Stimulated activated CD8-positive, alpha-beta memory T cell treated with anti-CD3 and anti-CD28 coated beads, Interleukin-4, amount 100 ng/mL, for 1 hour (primary cell): ENCODE measurements at places on chromosomes 3 and 15.
A peak's percentile ranks its signal among the peaks of the same experiment; 100 is the strongest.

- no peak for DNase-seq
Measured at GRCh38 chr15:79190093-79190492, 92.4 kb upstream of the ANKRD34C start.

DNA sequence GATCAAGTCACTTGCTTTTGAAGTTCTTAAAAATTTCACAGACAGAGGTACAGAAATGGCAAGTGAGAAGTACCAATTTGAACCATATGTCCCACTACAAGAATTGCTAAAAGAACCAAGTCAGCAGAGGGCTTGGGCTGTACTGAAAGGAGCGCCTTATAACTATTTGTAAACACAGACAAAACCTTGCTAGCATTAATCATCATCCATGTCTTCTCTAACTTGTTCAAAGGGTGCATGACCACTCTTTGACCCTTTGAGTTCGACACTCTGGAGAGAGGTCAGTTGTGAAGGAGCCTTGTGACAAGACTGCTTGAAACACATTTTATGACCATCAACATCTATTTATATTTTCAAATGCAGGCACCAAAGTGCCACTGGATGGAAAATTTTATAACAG, 191.7 kb downstream of the PDZRN3 start:
- DNase-seq: no peak

DNA sequence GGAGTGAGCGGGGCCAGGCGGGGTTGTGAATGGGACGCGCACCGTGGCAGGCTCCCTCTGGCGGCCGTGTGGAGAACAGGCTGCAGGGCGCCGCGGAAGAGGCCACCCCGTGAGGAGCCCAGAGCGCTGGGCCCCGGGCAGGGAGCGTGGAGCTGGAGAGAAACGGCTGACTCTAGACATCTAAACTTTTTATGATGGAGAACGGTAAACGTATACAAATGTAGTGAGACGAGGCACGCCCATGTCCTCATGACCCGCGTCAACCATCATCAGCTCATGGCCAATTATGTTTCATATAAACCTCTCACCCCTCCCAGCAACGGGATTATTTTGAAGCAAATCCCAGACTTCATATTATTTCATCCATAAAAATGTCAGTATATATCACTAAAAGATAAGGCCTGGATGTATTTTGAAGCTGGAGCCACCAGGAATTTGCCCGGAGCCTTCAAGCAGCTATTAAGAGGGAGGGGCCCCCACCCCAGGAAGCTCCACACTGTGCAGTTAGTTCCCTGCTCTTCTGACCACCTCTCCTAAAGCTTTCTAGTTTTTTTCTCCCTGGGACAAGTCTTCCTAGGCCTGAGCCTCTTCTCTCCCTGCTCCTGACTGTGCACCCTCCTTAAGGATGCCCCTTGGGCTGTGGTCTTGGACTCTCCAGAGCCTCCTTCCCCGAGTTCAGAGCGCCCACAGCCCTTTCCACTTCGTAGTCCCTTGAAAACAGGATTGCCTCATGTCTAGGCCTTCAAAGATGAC, 149.5 kb downstream of the SMAD6 start:
- DNase-seq: peak; percentile 23

DNA sequence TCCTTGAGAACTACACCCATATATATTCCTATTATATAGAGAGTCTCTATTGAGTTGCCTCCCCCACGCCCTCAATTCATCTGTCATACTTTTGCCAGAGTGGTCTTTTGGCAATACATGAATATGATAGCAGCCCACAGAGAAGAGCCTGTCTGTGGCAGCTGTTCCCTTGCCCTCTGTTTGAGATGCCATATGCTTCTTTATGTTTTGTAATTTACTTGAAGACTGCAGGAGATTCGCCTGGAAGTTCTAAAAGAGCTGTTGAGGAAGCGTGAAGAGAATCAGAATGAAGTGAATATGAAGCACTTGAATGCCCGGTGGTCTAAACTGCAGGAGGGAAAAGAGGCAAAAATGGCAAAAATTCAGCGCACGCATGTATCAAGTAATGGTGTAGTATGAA, 27.2 kb downstream of the CFAP91 start:
- no peak for DNase-seq

- DNase-seq: no peak
Measured at GRCh38 chr15:84814916-84815315, 2.2 kb upstream of the ALPK3 start.

- DNase-seq: peak; percentile 87
Measured at GRCh38 chr3:150603153-150603979, at the start of gene SELENOT. Gene SELENOT, plus strand, starts transcription at chr3:150603321. Its CDS starts 42 bp downstream, at chr3:150603363.

- no peak for DNase-seq
Measured at GRCh38 chr3:139319428-139320402, 24.1 kb upstream of the MRPS22 start.

- no peak for DNase-seq
Measured at GRCh38 chr3:39550354-39551051, 83.0 kb downstream of the MOBP start.

- no peak for DNase-seq
Measured at GRCh38 chr3:127483005-127483641, 107.4 kb downstream of the TPRA1 start.

DNA sequence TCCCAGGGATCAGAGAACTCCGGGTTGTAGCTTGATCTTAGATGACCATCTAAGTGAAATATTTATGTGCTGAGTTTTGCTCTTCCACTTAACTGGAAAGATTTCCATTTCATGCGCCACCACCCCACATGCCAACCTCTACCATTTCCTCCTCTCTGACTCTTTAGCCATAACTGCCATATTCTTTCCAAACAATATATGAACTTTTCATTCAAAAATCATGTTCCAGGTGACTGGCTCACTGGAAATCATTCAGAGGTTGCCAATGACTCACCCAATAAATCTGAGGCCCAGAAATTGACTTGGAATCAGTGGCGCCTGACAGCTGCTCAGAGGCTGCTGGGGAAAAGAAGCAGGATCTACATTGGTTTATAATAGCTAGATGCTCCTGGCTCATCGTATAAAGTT, 31.6 kb upstream of the FAM174B start:
- DNase-seq: no peak

- no peak for DNase-seq
Measured at GRCh38 chr15:42826251-42826890, 89.4 kb upstream of the CDAN1 start.

- no peak for DNase-seq
Measured at GRCh38 chr3:128804017-128804810, 75.2 kb upstream of the ACAD9 start.

GRCh38 chr3:195543500-195544229, 540 bp upstream of the PPP1R2 start:
- no peak for DNase-seq

GRCh38 chr3:126347543-126348161, 9.6 kb downstream of the KLF15 start:
- DNase-seq: no peak

GRCh38 chr3:121992601-121993560, 29.2 kb downstream of the ILDR1 start:
- DNase-seq: no peak

- no peak for DNase-seq
Measured at GRCh38 chr15:80599359-80599758, 95.8 kb upstream of the ABHD17C start.
